Fibroblast of gingiva (primary cell): ENCODE measurements at places on chromosomes 5 and 9.

DNA sequence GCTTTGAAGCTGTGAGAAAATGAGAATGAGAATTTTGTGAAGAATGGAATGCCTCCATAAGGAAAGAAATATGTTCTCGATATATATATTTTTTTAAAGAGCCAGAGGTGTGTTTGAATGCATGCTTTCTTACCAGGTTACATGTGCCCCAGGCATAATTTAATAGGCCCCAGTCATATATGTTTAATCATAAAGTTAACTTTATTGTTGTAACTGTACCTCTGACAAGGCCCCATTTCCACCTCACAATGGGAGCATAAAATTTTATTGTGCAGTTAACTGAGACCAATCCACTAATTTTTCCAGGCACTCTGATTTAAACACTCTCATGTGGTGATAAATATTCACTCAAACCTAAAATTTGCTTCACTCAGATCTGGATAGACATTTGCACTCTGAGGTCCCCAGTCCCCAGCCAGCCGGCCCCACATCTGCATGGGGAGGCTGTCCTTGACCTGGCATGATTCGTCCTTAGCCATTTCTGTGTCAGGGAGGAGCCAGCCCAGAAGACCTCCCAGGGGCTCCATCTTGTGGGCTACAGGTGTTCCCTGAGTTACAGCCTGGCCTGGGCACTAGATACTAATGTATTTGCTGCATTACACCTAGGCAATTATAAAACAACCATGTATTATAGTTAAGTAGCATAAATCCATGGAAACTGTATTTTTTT is 245.8 kb downstream of the MTRR start:
- DNase-seq, result no peak

DNA sequence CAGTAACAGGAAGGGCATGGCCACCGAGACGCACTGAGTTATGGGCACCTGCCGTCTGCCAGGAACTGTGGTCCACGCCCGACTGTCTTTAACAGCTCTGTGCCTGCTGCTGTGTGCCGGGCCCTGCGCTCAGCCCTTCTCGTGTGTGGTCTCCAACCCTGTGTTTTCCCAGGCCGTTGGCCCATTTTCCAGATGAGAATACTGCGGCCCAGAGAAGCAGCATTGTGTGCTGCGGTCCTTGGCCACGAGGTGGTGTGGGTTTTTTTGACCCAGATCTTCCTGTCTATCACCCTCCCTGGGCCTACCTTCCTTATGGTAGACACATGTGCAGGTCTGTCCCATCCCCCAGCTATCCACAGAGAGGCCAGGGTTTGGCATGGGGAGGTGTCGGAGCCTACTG is 47.0 kb downstream of the RXRA start:
- DNase-seq, result no peak

DNA sequence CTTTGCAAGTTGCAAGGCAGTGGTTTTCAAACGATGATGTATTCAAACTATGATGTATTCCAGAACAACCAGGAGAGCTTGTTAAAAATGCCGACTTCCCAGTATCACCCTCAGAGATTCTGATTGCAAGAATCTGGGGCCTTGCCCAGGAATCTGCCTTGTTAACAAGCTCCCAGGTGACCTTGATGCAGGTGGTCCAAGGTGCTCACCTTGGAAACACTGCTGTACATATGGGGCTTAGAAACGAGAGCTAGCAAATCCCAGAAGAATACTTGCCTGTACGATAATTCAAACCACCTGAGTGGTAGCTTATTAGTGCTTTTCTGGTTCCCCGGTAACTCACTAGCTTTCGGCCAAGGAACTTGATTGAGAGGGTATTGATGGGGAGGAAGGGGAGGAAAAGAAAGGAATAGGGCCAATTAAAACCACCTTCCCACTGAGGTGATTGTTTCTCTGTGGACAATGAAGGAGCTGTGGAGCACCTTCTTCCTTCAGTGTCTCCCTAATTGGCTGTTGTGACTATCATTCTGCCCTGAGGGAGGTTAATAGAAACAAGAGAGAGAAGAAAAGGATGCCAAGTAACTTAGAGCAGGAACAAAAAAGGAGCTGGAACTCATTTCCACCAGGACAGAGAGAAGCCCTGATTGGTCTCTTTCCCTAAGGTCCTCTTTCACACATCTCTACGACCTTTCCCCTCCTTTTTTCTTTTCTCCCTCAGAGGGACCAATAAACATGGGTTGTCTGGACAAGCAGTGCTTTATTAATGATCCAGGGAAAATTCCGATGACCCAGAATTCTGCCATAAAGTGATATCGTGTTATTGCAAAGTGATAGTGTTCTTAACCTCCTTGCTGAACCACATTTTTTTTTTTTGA is 218.8 kb downstream of the TMEM167A start:
- DNase-seq, result peak; percentile 17

DNA sequence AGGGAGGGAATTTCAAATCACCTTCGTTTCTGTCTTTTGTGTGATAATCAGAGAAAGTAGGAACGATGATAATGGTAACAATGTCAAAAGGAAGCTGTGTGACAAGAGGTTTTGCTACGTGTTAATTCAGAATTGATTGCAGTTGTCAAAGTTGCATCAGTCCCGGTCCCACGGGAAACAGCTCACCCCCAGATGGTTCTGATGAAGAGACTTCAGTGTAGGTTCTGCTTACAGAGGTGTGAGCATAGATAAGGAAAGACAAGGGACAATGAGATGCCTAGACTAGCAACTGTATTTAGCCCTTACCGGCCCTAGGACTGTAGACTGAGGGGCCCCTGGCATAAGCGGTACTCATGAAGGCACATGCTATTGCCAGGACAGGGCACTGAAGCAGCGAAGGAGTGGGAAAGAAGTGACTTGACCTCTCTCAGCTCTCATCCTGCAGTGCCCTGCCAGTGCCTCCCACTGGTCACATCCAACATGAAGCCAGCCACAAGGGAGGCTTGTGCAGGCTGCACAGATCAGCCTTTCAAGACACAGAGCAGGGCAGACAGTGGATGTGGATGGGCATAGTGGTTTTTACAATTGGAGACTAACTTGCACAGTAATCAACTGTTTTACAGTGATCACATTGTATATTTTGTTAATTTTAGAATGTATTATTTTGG is 21.1 kb downstream of the PDE8B start:
- no peak for DNase-seq

DNA sequence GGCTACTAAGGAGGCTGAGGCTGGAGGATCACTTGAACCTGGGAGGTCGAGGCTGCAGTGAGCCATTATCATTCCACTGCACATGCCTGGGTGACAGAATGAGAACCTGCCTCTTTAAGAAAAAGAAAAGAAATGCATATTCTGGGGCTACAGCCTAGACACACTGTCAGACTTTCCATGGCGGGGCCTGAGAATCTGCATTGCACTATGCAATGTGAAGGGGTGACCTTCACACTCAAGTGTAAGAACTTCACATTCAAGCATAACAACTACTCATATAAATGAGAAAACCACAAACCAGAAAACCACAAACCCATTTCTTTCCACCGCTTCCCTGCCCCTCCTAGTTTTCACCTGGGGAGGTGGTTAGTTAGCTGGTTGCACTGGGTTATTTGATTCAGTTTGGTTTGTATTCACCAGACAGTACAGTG is 18.0 kb upstream of the FBP2 start:
- no peak for DNase-seq

DNA sequence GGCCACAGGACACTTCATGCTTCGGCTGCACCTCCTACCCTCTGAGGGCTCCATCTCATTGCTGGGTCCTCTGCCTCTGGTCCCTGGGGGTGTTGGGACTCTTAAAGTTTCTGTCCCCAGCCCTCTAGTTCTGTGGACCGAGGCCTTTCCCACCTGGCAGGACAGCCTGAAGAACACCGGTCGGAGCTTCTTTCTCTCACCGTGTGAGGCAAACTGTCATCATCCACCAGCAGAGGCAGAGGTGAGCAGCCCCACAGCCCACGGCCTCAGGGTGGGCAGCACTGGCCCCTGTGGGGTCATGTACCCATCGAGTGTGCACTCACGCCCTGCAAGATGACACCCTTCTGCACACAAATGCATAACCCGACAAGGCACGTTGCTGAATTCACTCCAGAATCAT is 49.9 kb downstream of the IRX2 start:
- DNase-seq, result no peak

GRCh38 chr9:126699401-126699881 is 85.7 kb downstream of the LMX1B start:
- no peak for DNase-seq

DNA sequence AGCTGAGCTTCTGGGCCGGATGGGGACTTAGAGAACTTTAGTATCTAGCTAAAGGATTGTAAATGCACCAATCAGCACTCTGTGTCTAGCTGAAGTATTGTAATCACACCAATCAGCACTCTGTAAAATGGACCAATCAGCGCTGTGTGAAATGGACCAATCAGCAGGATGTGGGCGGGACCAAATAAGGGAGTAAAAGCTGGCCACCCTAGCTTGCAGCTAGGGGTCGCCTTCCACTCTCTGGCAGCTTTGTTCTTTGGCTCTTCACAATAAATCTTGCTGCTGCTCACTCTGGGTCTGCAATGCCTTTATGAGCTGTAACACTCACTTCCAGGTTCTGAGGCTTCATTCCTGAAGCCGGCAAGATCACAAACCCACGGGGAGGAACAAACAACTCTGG is 354.0 kb downstream of the PRR16 start:
- no peak for DNase-seq

DNA sequence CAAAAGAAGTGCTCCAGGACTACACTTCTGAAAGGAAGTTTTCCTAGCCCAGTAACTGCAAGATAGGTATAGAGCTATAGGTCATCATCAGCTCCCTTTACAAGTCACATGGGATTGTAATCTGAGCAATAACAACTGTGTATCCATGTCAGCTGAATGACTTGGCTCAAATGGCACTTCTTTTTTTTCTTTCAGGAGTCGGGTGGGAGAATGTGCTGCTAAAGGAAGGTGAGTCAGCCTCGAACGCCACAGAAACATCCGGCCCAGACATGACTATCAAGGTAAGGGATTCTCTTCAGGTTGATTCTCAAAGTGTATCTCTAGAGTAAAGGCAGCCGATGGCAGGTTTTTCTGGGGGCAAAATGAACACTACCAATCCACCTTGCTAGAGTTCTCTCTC is 192.2 kb downstream of the C9orf152 start:
- DNase-seq, result no peak

DNA sequence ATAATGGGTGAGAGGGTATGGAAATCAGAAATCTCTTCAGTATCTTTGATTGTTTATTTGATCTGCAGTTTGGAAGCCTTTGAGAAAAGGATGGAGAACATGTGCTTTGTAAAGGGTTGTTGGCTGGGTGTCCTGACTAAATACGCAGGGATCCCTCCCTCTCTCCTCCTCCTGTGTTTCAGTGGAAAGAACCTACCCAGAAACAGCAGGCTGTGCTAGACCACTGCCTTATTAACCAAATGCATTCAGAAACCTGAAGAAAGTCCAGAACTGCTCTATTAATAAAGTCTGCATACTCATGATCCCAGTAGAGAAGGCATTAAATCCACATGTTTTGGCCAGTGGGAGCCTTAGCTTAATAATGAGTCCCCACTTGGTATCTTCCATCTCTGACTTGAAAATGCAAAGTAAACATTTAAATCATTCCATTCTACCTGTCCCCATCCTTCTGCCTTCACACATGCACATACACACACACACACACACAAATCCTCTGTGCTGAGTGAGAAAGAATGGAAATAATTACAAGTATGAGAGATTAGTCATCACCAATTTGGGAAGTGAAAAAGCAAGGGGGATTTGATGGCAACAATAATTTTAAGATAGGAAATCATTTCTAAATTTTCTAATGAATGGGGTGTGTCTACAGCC is 10.0 kb upstream of the LECT2 start:
- DNase-seq, result peak; percentile 51

DNA sequence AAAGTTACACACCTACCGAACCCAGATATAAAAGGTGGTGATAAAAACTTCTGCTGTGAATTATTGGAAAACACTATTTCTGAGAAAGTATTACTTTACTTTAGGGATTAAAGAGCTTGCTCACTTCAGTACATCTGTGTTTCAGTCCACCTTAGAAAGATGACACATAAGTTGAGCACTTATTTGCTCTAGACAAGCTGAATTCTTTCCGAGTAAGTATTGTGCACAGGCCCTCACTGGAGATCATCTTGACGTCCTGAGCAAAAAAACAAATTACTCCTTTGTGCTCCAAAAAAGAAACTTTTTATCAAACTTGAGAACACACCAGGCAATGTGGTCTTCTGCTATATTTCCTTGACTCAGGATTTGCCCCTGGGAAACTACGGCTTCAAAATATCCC is 231.0 kb upstream of the GRAMD2B start:
- DNase-seq, result no peak

DNA sequence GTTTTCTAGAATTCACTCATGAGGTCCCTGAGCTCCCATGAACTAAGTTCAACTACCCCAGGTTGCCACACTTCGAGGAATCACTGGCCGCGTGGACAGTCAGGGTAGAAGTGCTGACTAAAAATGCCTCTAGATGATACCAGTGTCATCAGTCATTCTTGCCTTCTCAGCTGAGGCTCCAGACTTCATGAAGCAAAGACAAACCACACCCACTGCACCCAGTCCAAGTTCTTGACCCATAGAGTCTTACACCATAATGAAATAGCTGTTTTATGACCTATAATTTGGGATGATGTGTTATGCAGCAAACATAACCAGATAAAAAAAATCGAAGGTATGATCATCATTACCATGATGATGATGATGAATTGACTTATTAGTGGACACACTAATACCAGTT is 632.9 kb upstream of the TLE4 start:
- peak; percentile 4 for DNase-seq

- peak; percentile 95 for DNase-seq
Measured at GRCh38 chr9:35906923-35907699, 1.1 kb downstream of the HRCT1 start.

DNA sequence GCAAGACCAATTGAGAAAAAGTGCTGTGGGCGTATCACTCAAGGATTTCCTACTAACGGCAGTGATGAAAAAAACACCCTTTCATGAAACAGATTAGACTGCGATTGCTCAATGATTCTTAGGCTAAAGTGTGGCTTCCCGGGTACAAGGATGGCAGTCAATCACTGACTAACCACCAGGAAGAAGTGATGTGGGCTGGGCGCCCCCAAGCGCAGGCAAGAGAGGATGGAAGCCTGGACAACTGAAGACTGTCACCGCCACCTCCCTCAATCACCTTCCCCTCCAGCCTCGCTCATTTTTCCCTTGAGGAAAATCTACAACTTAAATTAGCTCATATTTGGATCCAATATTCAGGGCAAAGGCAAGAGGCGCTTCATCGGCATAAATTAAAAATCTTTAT is 707.2 kb downstream of the MTRR start:
- no peak for DNase-seq

DNA sequence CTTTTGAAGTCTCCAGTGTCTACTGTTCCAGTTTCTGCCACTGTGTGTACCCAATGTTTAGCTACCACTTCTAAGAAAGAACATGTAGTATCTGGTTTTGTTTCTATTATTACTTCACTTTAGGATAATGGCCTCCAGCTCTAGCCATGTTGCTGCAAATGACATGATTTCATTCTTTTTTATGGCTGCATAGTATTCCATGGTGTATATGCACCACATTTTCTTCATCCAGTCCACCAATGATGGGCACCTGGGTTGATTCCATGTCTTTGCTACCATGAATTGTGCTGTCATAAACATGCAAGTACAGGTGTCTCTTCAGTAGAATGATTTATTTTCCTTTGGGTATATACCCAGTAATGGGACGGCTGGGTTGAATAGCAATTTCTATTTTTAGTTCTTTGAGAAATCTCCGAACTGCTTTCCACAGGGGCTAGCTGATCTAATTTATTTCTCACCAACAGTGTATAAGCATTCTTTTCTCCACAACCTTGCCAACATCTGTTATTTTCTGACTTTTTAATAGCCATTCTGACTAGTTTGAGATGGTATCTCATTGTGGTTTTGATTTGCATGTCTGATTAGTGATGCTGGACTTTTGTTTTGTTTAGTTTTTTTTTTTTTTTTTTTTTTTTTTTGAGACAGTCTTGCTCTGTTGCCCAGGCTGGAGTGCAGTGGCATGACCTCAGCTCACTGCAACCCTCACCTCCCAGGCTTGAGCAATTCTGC is 68.9 kb downstream of the WDR41 start:
- peak; percentile 34 for DNase-seq
